ENCODE measurements at places on chromosomes 4 and X. TPM values are rescaled to one million over a fixed set of nuclear protein-coding genes. Genes with fewer than 3 reads are reported as not detected.

DNA sequence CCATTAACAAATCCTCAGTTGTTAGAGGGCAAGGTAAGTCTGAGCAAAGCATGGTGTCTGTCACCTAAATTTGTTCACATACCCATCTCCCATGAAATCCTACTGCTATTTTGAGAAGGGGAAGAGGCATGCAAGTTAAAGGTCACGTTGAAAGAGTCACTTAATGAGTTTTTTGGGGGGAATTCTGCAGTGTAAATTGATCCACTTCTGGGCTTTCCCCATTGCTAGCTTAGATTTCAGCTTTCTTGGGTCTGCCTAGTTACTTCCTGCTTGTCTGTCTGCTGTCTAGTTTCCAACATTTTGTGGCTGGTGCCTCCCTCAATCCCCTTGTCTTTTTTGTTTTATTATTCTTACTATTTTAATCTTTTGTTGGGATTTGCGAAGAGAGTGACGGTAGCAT lies 32.0 kb downstream of the CEP135 start:
- DNase-seq: no peak

DNA sequence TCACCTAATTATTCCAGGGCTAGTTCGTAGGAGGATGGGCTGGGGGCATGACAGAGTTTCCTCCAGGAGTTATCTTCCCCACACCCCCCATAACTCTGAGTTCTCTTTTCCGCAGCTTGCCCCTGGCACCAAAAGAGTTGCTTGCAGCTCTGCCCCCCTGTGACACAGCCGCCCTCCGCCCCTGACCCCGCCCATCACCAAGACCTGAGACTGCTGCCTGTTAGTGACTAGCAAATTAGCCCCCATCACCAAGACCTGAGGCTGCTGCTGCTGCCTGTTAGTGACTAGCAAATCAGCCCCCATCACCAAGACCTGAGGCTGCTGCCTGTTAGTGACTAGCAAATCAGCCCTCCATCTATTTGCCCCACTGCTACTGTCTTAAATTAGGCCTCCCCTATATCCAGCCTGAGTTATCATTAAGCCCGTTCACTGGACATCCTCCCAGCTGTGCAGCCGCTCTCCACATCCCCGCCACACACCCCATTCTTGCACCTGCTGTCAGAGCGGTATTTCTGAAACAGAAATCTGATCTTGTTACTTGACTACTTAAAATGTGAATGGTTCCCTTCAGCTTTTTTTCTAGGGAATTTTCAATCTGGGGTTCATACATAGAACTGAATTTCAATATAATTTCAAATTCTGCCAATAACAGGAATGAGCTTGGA lies 1.5 kb upstream of the PAPSS1 start:
- peak; percentile 57 for DNase-seq

- no peak for DNase-seq
Observed at GRCh38 chrX:114332766-114333165, 251.1 kb upstream of the HTR2C start.

GRCh38 chrX:65136424-65136823 lies 160.2 kb upstream of the ZC4H2 start:
- DNase-seq: no peak

The TCP11X2 gene
- not detected for total RNA-seq

- no peak for DNase-seq
Observed at GRCh38 chr4:122458625-122459024, 2.1 kb upstream of the IL2 start.

The FGG gene
- total RNA-seq: not detected

GRCh38 chr4:675980-676870 lies 1.9 kb downstream of the MYL5 start:
- DNase-seq: peak; percentile 32

GRCh38 chrX:111167334-111167733 lies 71.3 kb downstream of the PAK3 start:
- DNase-seq: no peak

- no peak for DNase-seq
Observed at GRCh38 chrX:15321447-15321846, 6.0 kb upstream of the ASB11 start.

DNA sequence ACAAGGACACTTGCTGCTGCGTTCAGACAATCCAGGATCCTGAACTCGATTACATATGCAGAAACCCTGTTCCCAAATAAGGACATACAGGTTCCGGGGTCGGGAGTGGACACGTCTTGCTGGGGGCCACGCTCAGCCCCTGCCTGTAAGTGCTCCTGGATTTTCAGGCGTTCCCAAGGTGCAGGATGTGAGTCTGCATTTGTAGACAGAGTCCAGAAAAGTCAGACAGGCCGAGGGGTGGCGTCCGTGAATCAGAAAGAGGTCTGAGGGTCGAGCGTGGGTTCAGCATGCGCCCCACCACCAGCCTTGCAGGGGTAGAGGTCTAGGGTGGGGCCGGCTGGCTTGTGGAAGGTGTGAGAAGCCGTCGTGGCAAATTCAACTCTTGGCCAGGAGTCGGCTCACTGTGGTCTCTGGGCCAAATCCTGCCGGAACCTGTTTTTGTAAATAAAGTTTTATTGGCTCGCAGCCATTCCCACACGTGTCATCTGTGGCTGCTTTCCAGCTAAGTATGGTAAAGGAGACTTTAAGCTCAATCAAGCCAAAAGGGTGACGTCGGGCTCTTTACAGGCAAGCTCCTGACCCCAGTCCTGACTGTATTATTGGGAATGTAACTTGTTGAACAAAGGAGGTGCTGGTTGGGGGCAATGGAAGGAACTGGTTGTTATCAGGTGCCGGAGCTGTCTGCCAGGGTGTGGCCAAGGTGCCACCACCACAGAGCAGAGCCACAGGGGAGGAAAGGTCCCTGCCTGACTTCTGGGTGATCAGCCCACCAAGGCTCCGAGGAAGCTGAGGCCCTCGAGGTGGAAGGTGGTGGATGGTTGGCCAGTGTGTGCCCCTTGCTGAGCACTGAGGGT lies 7.4 kb downstream of the DOK7 start:
- peak; percentile 32 for DNase-seq

- DNase-seq: peak; percentile 38
Observed at GRCh38 chr4:40856840-40857362, 107.1 kb downstream of the NSUN7 start.

The NALF2 gene
- total RNA-seq: not detected

GRCh38 chr4:67446811-67447210 lies 98.5 kb downstream of the CENPC start:
- no peak for DNase-seq

The CCKAR gene
- 0.27 TPM for total RNA-seq

DNA sequence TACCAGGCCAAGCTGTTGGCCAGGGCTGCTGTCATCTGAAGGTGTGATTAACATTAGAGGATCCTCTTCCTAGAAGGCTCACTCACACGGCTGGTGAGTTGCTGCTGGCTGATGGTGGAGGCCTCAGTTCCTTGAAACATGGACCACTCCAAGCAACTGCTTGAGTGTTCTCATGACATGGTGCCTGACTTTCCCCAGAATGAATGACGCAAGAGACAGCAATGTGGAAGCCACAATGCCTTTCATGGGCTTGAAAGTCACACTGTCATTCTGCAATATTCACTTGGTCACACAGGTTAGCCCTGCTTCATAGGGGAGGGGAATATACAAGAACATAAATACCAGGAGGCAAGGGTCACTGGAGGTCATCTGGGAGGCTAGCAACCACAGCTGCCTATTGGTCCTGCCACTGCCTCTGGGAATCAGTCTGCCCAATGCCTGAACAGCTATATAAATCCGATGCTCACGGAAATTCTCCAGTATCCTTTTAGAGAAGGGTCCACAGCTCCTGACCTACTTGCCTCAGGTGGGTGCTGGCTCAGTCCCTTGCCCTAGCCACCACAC lies 97.1 kb upstream of the MAML3 start:
- no peak for DNase-seq

GRCh38 chr4:2413821-2414610 lies 4.4 kb downstream of the ZFYVE28 start:
- peak; percentile 87 for DNase-seq

- no peak for DNase-seq
Observed at GRCh38 chr4:53818104-53818503, 226.8 kb upstream of the LNX1 start.

The CT55 gene
- not detected for total RNA-seq

DNA sequence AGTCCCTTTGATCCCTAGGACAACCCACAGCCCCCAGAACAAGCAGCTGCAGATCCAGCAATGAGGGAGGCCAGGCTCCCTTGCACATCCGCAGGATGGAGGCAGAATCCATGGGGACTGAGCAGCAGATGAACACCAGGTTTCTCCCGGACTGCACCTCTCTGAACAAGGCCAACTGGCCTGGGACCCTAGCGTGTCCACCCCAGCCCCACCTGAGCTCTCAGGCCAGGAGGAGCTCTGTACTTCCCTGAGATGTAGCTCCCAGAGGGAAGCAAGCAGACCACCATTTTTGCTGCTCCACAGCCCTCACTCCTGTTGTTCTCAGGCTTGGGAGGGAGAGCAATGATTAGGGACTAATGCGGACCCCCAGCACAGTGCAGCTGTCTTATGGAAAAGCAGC lies 1195.8 kb downstream of the PCDH18 start:
- DNase-seq: no peak

The SPOCK3 gene
- 0.64 TPM for total RNA-seq

The GABRQ gene
- not detected for total RNA-seq

The PPBP gene
- not detected for total RNA-seq

- no peak for DNase-seq
Observed at GRCh38 chr4:168241953-168242352, 76.6 kb downstream of the DDX60 start.

DNA sequence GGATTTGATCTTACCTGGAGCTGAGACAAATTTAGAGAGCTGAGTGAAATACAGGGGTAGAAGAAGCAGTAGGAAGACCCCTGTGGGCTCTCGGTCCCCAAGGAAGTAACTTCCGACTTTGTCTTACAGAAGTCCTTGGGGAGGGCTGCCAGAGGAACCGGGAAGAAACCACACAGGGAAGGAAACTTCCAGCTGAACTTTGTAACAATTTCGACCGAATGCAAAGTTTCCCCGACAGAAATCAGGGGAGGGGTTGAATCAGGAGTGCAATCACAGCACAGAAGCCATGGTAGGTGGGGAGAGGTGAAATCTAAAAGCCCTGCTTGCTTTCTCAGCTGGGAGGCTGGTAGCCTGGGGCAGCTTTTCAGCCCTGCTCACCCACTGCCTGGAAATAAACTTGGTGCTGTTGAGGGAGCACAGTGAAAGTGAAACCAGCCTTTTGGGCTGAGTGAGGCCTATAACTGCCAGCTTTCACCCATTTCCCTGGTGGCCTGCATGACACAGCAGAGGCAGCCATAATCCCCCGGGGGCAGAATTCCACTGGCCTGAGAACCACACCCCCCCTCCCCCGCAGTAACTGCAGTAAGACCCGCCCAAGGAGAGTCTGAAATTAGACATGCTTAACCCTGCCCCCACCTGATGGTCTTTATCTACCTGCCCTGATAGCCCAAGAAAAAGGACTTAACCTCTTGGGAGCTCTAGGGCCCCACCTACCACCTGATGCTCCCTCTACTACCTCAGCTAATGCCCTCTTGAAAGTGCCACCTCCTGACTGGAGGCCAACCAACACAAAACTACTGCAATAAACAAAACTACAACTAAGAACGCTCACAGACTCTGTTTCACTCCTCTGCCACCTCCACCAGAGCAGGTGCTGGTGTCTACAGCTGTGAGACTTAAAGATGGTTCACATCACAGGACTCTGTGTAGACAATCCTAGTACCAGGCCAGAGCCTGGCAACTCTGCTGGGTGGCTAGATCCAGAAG lies 248.2 kb downstream of the PARM1 start:
- peak; percentile 62 for DNase-seq

- DNase-seq: no peak
Observed at GRCh38 chr4:47413521-47413920, 50.0 kb downstream of the COMMD8 start.

DNA sequence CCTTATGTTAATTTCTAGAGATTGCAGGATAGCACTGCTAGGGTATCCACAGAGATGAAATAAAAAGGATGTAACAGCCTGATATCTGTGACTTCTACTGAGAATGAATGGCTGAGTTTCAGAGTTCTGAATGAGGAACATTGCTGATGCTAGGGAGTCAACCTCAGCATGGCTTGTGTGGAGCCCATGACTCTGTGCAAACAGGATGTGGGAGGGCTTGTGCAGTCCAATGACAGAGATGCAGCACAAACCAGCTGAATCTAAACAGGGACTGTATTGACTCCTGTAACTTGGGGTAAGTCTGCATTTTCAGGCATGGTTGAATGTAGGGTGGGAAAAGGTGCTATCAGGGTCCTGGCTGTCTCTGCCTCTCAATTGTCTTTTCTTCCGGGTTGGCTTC lies 5.3 kb upstream of the RASL11B start:
- no peak for DNase-seq

The THAP9 gene
- total RNA-seq: 6.6 TPM

- DNase-seq: no peak
Observed at GRCh38 chr4:42172128-42172790, 19.8 kb upstream of the BEND4 start.

The FAM9C gene
- 0.14 TPM for total RNA-seq

- DNase-seq: no peak
Observed at GRCh38 chrX:29071525-29072320, 484.5 kb downstream of the IL1RAPL1 start.

DNA sequence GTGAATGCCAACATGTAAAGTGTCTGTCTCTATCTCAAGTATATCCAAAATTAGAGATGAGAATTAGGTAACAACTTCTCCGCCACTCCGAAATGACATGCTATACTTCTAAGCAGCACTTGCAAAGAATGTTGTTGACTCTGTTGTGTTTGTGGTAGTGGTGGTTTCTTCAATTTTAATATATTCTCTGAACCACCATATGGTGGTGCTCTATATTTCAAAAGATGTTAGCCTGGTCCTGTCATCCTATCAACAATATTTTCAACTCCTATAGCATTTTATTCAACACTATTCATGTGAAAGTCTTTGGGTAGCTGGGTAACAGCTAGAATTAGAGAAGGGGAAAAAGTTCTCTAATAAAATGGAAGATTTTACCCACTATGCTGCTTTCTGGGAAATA lies 1622.8 kb upstream of the IGFBP7 start:
- no peak for DNase-seq

The EDNRA gene
- total RNA-seq: 3.8 TPM

All from transverse colon (tissue), 4 donors.